ENCODE measurements at places on chromosomes 4 and X. TPM values are rescaled to one million over a fixed set of nuclear protein-coding genes. Genes with fewer than 3 reads are reported as not detected.

GYG2 gene
- 0.05 TPM for total RNA-seq

MTNR1A gene
- total RNA-seq: 0.21 TPM

PNMA6A gene
- not detected for total RNA-seq

ENPEP gene
- 0.07 TPM for total RNA-seq

HS6ST2 gene
- total RNA-seq: 7.4 TPM

SLC7A11 gene
- total RNA-seq: 7.6 TPM

SORBS2 gene
- 6.3 TPM for total RNA-seq

GAGE2A gene
- total RNA-seq: not detected

ATOH1 gene
- not detected for total RNA-seq

HHIP gene
- total RNA-seq: 0.56 TPM

CDX4 gene
- total RNA-seq: not detected

KCNE5 gene
- 0.09 TPM for total RNA-seq

MAGEC3 gene
- total RNA-seq: not detected

ZMAT1 gene
- not detected for total RNA-seq

DDX3X gene
- 173 TPM for total RNA-seq

H2BW2 gene
- total RNA-seq: not detected

MAGEE2 gene
- not detected for total RNA-seq

SH3D19 gene
- 39.3 TPM for total RNA-seq

CCDC110 gene
- 0.05 TPM for total RNA-seq

GPR82 gene
- total RNA-seq: not detected

CACNA1F gene
- not detected for total RNA-seq

DACH2 gene
- total RNA-seq: 0.05 TPM

PDLIM3 gene
- total RNA-seq: 0.56 TPM

FOXP3 gene
- total RNA-seq: not detected

Measured in airway epithelial cell (primary cell).